ENCODE measurements at places on chromosomes 6 and 20. TPM values are rescaled to one million over a fixed set of nuclear protein-coding genes. Genes with fewer than 3 reads are reported as not detected.

Gene EYA4
- total RNA-seq, result not detected

Gene NOTCH4
- 0.48 TPM for total RNA-seq

Gene MATN4
- total RNA-seq, result not detected

Gene RSPH4A
- 0.24 TPM for total RNA-seq

Gene KCNB1
- 0.05 TPM for total RNA-seq

Gene SYNDIG1
- not detected for total RNA-seq

Gene TULP1
- total RNA-seq, result not detected

Gene HLA-DRB5
- total RNA-seq, result 2.9 TPM

Gene C6orf58
- not detected for total RNA-seq

Gene CDH4
- 0.13 TPM for total RNA-seq

Gene HSPA12B
- not detected for total RNA-seq

Gene SLC22A3
- total RNA-seq, result not detected

Gene RIPOR3
- not detected for total RNA-seq

Gene PDSS2
- 10.3 TPM for total RNA-seq

Gene RFX6
- total RNA-seq, result not detected

Gene ADGB
- total RNA-seq, result not detected

Gene CBLN4
- not detected for total RNA-seq

Gene PRSS16
- total RNA-seq, result 0.65 TPM

Gene WFDC5
- total RNA-seq, result not detected

Gene XKR7
- 0.03 TPM for total RNA-seq

Gene LKAAEAR1
- 0.45 TPM for total RNA-seq

Gene GSTA3
- not detected for total RNA-seq

Gene SIRPB2
- total RNA-seq, result not detected

Gene LY6G5C
- 1.8 TPM for total RNA-seq

Gene CEP43
- total RNA-seq, result 18.5 TPM

Gene PTPRK
- 1.4 TPM for total RNA-seq

Gene EEF1A2
- 0.88 TPM for total RNA-seq

Gene WFDC10B
- not detected for total RNA-seq

Gene POLR3F
- total RNA-seq, result 7.6 TPM

Gene FAM209B
- 1.1 TPM for total RNA-seq

Gene SMLR1
- not detected for total RNA-seq

Data from activated naive CD4-positive, alpha-beta T cell treated with anti-CD3 and anti-CD28 coated beads, Interleukin-2, amount 10 ng/mL, durations not matched to agents 5 hours and 36 hours (primary cell).